ENCODE measurements at places on chromosomes 1 and 21.

DNA sequence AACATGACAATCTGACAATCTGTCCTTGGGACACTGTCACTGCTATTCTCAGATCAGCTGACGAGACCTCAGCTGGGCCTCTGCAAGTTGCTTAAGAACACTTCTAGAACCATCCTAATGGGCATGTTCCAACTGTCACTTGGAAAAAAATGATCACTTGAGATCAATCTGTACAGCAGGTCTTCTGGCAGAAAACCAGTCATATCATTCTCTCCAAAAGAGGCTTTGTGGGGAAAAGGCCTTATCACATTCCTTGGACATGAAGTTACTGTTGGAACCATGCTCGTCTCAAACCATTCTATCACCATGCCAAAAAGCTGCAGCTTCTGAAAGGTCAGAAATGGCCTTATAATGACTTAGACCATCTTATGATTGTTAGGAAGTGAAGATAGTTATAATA, 744.2 kb downstream of the USP25 start:
- DNase-seq = no peak

- DNase-seq = no peak
Observed at GRCh38 chr1:23868557-23869016, 497 bp upstream of the FUCA1 start.

GRCh38 chr1:62389531-62389930, 47.3 kb upstream of the USP1 start:
- DNase-seq = no peak

- peak; percentile 82 for DNase-seq
Observed at GRCh38 chr1:21931171-21932093, 5.7 kb downstream of the HSPG2 start.

DNA sequence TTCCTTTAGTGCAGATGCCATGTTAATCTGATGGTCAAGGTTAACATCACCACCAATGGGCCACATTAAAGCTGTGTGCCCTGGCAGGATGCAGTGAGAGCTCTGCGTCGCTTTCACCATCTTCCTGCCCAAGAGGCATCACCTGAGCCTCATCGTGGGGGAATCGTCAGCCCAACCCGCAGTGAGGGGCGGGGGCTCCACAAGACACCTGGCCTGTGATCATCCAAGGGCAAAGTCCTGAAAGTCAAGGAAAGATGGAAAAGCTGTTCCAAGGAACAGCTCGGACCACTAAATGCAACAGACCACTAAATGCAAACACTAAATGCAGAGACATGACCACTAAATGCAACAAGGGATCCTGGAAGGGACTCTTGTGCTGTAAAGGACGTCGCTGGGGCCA, 49.9 kb downstream of the WDR4 start:
- no peak for DNase-seq

DNA sequence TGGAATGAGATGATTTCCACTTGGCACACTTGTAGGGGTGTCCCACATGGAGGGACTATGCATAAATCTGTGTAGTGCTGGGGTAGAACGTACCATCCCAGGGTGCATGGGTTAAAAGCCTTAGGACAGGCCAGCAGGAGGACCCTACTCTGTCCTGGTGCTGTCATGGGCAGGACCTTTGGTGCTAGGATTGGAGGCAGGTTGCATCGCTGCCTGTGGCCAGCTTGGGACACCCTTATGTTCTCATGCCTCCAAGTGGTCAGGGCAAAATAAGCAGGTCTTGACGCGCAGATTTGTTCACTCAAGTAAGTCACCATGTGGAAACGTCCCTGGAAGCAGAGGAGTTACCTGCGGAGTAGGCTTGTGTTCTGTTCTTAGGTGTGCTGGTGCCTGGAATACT, 49.5 kb upstream of the RAB3GAP2 start:
- DNase-seq = no peak

DNA sequence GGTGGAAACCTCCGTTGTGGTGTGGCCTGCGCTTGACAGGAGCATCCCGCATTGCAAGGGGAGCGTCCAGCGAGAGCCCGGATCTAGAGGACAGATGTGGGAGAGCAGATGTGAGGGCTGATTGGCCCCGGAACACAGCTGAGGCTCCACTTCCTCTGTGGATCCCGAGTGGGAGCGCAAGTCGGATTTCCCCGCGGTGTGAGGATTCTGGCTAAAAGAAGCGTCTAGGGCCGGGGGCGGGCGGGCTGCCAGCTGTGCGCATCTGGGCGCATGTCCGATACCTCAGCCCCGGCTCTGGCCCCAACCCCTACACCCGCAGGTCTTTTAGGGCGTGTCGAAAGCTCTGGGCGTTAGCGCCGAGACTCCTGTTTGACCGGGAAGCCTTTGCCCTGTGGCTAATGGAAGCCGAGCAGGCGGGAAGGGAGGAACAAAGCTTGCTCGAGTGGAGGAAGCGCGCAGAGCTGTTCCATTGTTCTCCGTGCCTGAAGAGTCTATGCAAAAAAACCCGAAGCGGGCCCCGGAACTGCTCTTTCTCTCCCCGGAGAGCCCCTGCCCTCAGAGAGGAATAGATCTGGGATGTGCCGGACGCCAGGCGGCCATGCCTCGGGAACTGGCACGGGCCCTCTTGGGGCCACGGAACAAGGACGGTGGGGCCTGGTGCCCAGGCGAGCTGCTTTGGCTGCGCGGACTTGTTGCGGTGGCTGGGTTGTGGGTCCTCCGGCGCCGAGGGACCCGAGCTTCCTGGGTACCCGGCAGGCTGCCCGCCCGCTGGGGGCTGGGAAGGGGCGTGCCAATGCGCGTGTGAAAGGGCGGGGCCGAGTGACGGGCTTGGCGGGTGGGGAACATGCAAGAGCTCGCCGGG, 111.1 kb downstream of the NAV1 start:
- peak; percentile 39 for DNase-seq

- peak; percentile 64 for DNase-seq
Observed at GRCh38 chr1:162381383-162381782, at the start of gene C1orf226. TSS of gene C1orf226 (plus strand) at chr1:162381728. CDS start at chr1:162381902, 174 bp downstream.

DNA sequence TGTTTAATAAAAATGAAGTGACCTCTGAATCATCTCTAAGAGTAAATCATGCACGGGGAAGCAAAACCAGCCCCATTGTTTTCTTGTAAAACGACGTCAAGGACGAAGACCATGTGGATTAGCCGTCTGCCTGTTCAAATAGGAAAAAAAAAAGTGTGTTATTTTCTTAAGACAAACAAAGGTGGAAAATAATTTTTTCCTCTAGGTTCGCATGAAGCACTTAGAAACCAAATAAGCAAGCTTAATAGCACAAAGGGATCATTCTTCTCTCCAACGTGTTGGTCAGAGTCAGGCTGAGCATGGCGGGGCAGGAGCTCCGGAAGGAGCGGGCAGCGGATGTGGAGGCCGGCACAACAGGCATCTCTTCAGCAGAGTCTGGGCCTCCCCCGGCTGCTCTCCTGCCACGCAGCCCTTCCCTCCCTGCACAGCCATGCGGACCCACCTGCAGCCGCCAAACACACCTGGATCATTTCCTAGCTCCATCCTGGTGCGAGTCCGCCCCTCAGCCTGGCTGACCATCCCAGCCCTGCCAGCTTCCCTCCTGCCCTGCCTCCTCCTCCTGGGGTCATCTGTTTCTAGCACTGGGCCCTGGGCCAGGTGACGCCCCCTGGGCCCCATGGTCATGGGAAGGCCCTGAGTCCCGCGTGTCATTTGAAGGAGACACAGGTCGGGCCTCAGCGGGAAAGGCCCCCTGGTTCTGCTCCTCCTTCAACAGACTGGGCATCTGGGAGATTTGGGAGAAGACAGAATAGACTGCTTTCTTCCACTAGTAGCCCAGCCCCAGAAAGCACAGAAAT, 40.2 kb downstream of the MX1 start:
- no peak for DNase-seq

- peak; percentile 18 for DNase-seq
Observed at GRCh38 chr1:149917571-149918144, at the start of gene SV2A. TSS of gene SV2A (minus strand) at chr1:149917844. CDS start at chr1:149913840, 4,004 bp downstream.

DNA sequence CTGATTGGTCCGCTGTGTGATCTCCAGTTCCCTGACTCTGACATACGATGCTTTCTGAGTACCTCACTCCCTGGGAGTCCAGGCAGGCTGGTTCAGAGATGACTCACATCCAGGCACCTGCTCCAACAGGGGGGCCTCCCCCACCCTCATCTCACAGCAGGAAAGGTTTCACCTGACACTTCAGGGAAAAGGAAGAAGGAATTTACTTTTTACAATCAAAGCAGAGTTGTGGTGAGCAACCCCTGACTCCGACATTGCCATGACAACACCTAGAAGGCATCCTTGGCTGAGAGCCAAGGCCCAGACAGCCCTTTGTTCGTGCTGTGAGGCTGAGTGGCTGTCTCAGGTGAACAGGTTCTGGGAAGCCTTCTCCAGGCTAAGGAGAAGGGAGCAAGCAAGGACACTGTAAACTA, 164.6 kb upstream of the GJB5 start:
- peak; percentile 77 for DNase-seq

Data from SW480 (cell line).